ENCODE measurements at places on chromosomes 7 and 10.

DNA sequence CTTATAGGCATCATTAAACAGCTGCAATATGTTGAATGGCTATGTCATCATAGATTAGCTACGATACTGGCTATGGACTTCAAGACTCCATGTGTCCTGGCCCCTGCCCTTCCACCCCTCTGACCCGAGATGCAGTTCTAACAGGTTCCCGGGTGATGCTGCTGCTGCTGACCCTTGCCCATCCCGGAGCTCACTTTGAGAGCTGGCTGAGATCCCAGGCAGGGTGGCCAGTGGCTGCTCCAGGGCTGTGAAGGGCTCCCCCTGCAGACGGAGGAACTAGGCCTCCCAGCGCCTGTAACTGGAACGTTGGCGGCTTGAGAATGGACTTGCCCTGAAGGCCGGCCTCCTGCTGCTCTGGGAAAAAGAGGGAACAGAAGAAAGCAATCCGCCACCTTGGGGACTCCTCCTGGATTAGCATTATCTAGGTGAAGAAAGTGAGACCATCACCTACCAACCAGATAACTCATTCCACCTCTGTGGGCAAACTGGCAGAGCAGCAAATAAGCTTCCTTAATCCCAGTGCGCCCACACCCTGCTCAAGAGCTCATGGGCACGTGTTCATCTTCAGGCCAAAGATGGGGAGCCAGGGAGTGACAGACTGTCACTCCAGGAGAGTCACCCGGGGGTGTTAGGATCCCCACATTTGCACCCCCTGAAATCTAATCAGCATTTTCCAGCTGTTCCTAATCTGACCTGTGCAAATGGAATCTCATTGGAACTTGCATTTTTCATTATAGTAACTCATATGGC is 56.8 kb downstream of the PARP12 start:
- no peaks in the 10 kb centered on the region for H3K27me3 ChIP-seq
- H3K36me3 ChIP-seq, result no peaks in the 10 kb centered on the region
- H3K4me1 ChIP-seq, result no peaks in the 10 kb centered on the region
- DNase-seq, result no peak
- H3K4me3 ChIP-seq, result no peak overlapping the region

DNA sequence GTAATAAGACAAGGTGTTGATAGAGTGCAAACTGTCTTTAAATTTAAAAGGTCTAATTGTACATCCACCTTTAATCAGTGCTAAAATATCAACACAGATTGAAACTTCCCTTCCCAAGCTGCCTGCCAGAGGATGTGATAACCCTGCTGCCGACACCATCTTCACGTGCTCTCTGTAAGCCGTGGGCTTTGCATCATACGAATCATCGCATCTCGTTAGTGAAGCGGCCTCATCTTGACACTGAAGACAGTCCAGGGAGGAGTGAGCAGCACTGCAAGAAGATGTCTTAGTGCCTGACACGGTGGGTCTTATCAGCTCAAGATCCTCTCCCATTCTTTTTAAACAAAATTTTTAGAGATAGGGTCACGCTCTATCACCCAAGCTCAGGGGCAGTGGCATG is 518.8 kb downstream of the PTPRN2 start:
- H3K4me1 ChIP-seq, result no peaks in the 10 kb centered on the region
- H3K27me3 ChIP-seq, result no peaks in the 10 kb centered on the region
- peak; percentile 10 for DNase-seq
- no peaks in the 10 kb centered on the region for H3K36me3 ChIP-seq
- no peak overlapping the region for H3K27ac ChIP-seq
- no peak overlapping the region for H3K4me3 ChIP-seq

GRCh38 chr7:2472739-2473138 is 3.5 kb downstream of the GRIFIN start:
- H3K36me3 ChIP-seq, result no peaks in the 10 kb centered on the region
- no peak overlapping the region for H3K4me3 ChIP-seq
- H3K27ac ChIP-seq, result no peak overlapping the region
- H3K27me3 ChIP-seq, result no peaks in the 10 kb centered on the region

DNA sequence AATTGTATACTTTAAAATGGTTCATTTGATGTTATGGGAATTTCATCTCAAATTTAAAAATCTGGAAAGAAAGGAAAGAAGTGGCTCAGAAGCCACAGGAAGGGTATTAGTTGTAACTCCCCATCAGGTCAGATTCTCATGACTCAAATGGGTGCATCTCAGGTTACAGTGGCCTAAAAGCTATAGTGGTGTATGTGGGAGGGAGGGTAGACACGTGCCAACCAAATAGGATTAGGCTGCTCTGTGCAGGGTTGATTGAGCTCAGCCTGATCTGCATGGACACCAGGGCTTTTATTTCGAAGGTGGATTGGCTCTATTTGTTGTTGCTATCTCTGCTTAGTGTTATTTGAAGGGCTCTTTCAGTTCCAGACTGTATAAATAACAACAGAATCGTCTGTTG is 121.5 kb upstream of the PRR15 start:
- H3K27ac ChIP-seq, result no peak overlapping the region
- no peak overlapping the region for H3K4me3 ChIP-seq
- no peaks in the 10 kb centered on the region for H3K36me3 ChIP-seq
- H3K4me1 ChIP-seq, result no peaks in the 10 kb centered on the region

GRCh38 chr10:119863951-119864565 is 8.6 kb downstream of the MCMBP start:
- DNase-seq, result no peak
- peaks cover 3% of the 10 kb centered on the region for H3K4me1 ChIP-seq
- no peaks in the 10 kb centered on the region for H3K36me3 ChIP-seq
- no peak overlapping the region for H3K4me3 ChIP-seq
- H3K27me3 ChIP-seq, result no peaks in the 10 kb centered on the region

DNA sequence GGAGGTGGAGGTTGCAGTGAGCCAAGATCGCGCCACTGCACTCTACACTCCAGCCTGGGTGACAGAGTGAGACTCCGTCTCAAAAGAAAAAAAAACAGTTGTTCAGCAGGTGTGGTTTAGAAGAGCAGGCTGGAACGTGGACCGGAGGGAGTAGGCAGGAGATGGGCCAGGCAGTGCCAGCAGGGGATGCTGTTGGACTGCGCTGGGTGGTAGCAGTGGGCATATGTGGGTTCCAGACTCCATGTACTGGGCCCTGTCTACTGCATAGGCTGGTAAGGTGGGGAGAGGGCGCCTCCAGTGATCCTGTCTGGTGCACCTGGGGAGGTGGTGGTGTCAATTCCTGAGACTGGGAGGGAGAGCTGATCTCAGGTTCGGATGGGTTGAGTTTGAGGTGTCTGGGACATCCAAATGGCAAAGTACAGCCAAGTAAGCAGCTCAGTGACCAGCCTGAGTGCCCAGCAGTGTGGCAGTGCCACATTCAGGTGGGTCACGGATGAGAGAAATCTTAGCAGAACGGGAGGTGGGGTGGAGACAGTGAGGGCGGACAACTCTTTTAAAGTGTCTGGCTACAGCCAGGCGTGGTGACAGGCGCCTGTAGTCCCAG is 25.9 kb downstream of the SFXN4 start:
- DNase-seq, result no peak
- H3K36me3 ChIP-seq, result peaks cover 3% of the 10 kb centered on the region
- H3K27ac ChIP-seq, result no peak overlapping the region
- no peak overlapping the region for H3K4me3 ChIP-seq
- no peaks in the 10 kb centered on the region for H3K27me3 ChIP-seq

- H3K27ac ChIP-seq, result no peak overlapping the region
- H3K36me3 ChIP-seq, result no peaks in the 10 kb centered on the region
- DNase-seq, result no peak
- H3K27me3 ChIP-seq, result peaks cover 2% of the 10 kb centered on the region
These were observed 85.5 kb upstream of the AKR1E2 start for GRCh38 chr10:4740471-4740870.

- no peaks in the 10 kb centered on the region for H3K4me1 ChIP-seq
- no peak overlapping the region for H3K27ac ChIP-seq
- no peak overlapping the region for H3K4me3 ChIP-seq
- no peak for DNase-seq
These were observed 24.0 kb downstream of the HOXA1 start for GRCh38 chr7:27071622-27072390.

DNA sequence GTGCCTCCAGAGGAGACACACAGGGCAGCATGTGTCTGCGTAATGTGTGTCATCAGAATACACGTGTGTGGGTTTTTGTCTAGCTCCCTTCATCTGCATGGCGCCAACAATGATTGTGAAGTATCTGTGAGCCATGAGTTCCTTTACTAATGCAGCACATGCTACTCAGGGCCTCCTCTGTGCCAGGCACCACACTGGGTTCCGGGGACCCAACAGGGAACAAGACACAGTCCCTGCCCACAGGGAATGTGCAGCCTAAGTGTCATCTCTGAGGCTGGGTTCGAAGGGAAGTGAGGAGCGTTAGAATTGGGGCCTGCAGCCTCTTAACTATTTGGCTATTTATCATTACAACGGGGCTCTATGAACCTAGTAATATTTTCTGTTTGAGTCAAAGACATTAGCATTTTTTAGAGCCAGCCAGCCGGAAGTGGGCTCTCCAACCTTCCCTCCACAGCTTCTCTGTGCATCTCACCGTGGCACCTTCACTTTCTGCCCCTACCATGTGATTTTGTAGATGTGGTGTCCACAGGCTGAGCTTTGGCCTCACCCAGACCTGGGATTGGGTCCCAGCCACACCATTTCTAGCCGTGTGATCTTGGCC is 43.9 kb upstream of the SRGN start:
- H3K27me3 ChIP-seq, result no peaks in the 10 kb centered on the region
- H3K4me1 ChIP-seq, result no peaks in the 10 kb centered on the region
- H3K4me3 ChIP-seq, result no peak overlapping the region
- DNase-seq, result no peak
- no peak overlapping the region for H3K27ac ChIP-seq

DNA sequence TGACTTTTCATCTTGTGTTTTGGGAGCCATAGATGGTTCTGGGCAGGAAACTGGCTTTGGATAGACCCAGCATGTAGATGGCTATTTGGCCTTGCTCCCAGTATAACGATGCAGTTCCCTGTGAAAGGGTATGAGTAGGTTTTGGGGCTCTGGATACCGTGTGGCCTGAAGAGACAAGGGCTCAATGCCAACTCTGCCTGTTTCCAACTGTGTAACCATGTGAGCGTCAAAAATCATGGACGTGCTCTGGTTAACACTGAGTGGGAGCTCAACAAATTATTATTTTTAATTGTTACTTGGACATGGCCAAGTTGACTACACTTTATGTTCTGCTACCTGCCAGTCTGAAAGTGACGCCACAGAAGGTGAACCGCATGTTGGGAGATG is 41.8 kb downstream of the EGFR start:
- H3K4me3 ChIP-seq, result no peak overlapping the region
- H3K27me3 ChIP-seq, result no peaks in the 10 kb centered on the region
- H3K27ac ChIP-seq, result no peak overlapping the region
- no peak for DNase-seq

DNA sequence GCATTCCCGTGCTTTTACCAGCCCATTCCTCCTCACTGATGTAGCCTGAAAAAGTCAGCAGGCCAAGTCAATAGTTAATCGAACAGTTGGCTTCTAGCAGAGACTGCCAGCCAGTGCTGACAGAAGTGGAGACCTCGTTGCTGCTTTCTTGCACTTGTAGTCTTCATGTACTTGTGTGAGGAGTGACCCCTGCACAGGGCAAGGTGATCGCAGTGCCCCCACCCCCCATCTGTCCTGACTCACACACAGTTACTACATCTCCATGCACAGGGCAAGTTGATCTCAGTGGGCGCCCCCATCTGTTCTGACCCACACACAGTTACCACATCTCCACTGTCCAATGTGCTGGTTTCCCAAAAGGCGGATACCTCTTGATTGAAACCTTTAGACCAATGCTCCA is 34.2 kb downstream of the C10orf71 start:
- H3K4me3 ChIP-seq, result no peak overlapping the region
- H3K27me3 ChIP-seq, result no peaks in the 10 kb centered on the region
- no peak overlapping the region for H3K27ac ChIP-seq
- no peaks in the 10 kb centered on the region for H3K36me3 ChIP-seq
- no peaks in the 10 kb centered on the region for H3K4me1 ChIP-seq

Data from aorta (tissue), 5 donors.